HS-5 (cell line): ENCODE measurements at places on chromosomes 2 and 18.

DNA sequence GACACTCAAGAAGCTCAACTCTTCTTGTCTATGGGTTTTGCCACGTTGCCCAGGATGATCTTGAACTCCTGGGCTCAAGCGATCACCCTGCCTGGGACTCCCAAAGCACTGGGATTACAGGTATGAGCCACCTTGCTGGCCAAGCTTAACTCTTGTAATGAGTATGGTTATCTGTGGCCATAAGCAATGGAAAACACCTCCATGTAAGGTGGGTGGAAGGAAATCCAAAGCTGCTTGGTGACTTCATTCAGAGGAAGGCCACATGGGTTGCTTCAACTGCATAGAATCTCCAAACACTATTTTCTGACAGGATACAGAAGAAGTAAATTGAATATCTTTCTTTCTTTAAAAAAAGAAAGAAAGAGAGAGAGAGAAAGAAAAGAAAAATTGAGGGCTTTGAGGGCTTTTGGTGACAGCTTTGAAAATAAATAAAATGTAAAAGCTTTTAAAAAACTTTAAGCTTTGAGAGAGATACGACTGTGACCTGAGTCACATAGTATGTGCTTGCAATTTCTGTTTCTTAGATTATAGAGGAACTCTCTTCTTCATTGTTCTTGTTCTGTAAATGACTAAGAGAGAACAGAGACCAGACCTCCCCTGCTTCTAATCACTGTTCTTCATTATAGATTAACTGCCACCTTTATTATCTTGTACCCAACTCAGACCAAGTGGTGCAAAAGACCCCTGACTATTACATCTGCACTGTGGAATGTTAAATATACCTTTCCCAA, 123.1 kb upstream of the NDUFV2 start:
- DNase-seq: no peak

DNA sequence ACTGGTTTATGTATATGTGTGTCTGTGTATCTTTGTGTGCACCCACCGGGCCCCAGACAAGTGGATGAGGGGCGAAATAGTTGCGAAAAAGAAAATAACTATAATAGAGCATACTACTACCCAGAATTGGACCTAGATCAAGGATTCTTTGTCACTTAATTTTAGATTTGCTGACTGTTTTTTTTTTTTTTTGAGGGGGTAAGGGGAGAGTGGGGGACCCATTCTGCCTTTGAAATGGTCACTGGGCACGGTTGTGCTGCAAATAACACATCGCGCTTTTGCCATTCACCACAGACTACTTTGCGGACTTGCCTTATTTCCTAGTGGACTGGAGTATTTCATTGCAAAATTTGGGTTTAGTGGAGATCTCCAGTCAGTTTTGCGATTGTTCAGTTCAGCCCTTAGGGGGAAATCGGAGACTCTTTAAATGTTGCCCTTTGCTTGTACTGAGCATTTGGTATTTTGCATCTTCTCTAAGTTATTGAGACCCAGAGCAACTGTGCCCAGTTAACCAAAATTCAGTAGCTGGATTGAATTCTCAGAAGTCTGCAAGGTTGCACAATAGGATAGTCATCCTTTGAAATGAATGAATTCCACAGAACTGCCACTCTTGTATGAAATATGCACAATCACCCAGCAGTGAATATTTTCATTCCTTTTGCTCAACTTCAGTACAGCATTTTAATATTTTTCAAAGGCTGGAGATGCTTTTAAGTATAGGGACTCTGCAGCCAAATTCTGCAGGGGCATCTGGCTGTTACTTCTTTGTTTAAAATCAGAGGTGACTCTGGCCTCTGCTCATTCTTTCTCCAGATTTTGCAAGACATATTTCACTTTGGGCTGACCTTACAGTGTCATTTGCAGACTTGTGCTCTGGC, 2.9 kb downstream of the TRIB2 start:
- no peak for DNase-seq

DNA sequence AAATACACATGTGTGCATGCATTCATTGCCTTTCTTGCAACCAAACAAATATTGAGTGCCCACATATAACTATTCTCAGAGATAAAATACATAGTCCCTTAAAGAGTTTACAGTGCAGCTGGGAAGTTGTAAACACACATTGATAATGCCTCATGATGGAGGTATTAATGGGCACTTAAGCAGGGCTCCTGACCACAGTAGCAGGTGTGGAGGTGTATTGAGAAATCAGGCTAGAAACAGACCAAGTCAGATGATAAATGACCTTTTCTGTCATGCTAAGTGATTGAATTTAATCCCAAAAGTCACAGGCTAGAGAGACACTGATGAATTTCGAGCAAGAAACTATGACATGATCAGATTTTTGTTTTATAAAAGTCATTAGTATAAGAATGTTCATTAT, 157.7 kb downstream of the ZNF385B start:
- DNase-seq: no peak

- no peak for DNase-seq
Observed at GRCh38 chr2:227871375-227871791, at the start of gene DAW1. Gene DAW1 (plus strand): TSS chr2:227871631. CDS start chr2:227871690, 59 bp downstream.

DNA sequence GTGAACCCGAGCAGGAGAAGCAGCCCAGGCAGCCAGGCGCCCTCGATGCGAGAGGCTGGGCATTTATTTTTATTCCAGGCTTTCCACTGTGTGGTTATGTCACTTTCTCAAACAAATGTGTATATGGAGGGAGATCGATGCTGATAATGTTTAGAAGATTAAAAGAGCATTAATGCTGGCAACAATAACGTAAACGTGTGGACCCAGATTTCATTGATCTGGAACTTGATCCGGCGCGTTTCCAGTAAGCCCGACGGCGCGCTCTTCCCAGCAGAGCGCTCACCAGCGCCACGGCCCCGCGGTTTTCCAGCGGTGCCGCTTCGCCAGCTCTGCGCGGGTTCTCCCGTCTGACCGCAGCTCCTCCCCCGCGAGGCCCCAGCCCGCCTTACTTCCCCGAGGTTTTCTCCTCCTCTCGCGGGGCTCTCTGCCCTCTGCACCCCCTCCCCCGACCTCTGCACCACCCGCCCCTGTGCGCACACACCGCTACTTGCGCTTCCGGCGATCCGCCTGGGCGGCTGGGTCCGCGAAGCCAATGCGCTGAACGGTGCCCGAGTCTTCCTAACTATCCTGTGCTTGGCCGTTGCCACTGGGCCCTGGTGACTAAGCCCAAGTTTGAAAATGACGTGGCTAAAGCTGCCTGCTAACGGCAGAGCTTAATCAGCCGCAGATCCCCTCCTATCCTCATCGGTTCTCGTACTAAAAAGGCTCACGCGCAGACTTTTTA, 6.1 kb downstream of the ONECUT2 start:
- DNase-seq: no peak

GRCh38 chr2:198056836-198057235, 252.4 kb downstream of the PLCL1 start:
- DNase-seq: no peak

- DNase-seq: no peak
Observed at GRCh38 chr2:160362541-160362940, 131.1 kb downstream of the RBMS1 start.

DNA sequence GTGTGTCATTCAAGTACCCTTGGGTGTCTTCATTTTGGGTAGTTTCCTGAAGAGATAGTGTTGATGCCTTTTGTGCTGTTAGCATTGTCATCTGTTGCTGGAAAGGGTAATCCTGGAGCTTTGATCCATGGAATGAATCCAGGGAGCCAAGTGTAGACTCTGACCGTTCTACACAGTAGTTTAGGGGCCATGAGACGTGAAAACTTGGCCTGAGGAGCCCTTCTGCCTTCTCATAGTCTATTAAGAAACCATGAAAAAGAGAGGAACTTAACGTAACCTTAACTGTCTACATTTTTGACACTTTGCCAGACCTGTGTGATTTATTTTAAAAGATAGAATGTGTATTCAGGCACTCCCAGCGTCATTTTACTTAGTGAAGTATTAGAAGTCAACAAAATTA, 194.0 kb downstream of the BABAM2 start:
- DNase-seq: no peak

DNA sequence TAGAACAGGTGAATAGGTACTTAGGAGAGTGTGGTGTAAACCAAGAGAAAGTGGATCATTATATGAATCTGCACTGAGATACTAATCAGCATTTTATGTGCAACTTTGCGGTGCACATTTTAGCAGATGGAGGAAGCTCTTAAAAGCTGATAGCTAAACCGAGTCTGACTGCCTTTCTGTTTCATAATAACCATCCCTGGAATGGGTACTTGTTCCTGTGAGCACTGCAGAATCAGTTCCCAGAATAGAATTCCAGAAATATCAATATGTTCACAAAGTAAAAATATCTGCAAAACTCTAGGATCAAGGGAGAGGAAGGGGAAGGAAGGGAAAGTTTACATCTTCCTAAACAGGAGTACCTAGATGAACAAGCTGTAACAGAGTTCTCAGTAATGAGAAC, 432.2 kb upstream of the HNRNPA3 start:
- DNase-seq: no peak

GRCh38 chr2:195407783-195408182, 249.2 kb upstream of the SLC39A10 start:
- DNase-seq: peak; percentile 18

DNA sequence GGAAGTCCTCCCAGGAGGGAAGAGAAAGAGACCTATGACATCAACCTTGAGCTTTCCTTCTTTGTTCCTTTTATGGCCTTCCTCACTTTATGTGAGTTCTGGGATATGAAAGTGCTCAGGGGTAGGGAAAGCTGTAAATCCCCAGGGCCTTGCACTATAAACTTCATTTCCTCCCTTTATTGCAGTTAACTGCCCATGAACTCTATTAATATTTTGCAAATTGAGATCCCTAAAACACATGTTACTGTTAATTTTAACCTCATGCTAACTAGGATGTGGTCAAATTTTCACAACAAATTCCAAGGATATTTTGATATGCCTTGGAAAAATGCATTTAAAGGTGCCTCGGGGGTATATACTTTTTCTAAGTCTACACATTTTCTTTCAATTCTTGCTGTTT, 359.9 kb downstream of the OSR1 start:
- DNase-seq: no peak

DNA sequence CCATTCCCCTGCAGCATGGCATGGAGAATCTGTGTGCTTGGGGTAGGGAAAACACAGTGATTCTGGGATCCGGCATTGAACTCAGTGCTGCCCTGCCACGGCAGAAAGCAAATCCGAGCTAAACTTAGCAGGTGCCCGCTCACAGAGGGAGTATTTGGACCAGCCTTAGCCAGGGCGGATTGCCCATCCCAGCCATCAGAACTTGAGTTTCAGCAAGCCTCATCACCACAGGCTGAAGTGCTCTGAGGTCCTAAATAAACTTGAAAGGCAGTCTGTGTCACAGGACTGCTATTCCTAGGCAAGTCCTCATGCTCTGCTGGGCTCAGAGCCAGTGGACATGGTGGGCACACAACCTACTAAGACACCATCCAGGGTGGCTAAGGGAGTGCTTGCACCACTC, 86.2 kb upstream of the YPEL5 start:
- DNase-seq: no peak

- DNase-seq: no peak
Observed at GRCh38 chr2:3504741-3505140, 14.6 kb downstream of the ADI1 start.

DNA sequence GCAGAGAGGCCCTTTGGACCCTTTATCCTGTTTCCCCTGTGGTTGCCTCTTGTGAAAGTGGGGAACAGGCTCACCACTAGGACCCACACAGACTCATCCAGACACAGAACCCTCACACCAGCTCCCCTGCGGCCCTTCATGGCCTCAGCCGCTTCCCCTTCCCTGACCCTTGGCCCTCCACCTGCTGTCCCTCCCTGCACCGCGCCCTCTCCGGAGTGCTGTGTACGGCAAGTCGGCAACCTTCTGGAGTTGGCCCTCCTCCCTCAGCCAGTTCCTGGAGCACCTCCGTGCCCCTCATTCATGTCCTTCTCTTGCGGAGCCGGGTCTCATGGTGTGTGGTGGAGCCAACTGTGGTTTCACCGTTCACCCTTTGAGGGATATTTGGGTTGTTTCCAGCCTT, 44.0 kb downstream of the CTDP1 start:
- DNase-seq: no peak
